ENCODE measurements at places on chromosomes 3 and 15.

DNA sequence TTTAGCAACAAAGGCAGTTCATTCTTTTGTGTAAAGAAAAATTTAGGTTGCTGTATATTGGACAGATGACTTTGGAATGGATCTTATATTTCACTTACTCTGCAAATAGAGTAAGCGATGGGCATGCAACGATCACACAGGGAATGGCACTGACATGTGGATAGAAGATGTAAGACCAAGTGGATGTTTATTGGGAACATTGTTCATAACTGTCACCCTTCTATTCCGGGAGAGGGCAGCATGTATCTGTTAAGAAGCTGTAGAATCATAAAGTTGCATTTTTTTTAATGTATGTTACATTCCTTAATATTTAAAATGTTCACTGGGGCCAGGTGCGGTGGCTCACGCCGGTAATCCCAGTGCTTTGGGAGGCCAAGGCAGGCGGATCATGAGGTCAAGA is 41.2 kb downstream of the HPS3 start:
- DNase-seq = no peak

GRCh38 chr3:78642226-78643035 is 1125.4 kb downstream of the ROBO1 start:
- no peak for DNase-seq

- DNase-seq = no peak
Measured at GRCh38 chr3:30513374-30514152, 92.8 kb upstream of the TGFBR2 start.

DNA sequence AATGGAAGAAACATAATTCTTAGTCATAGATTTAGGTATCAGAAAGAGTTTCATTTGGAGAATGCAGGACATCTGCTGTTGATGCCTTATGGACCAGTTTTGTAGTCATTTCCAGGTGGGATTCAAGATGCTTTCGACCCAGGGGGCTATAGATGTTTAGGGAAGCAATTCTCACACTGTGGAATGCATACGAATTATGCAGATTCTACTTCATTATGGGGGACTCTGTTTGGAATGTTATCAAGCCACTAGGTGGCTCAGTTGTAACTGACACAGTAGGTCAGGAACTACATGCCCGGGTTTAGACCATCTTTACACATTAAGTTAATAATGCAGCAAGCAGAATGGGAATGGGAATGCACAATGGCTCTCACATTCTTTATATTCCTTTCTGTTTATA is 1359.8 kb downstream of the ZPLD1 start:
- DNase-seq = no peak

DNA sequence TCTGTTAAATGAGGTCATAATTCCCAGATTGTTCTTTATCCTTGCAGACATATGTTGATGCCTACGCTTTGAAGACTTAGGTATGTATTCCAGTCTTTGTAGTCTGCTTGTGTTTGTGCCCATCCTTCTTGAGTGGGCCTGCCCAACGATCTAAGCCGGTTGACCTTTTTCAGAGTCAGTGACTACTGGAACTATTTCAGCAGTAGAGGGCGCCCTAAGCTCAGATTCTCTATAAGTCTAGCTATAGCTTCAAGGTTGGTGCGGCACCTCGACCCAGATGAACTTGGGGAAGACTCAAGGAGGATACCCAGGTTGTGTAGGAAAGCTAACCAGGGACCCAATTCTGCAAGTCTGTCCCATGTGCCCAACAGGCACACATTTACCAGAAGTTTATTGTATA is 228.8 kb upstream of the PPP2R3A start:
- no peak for DNase-seq

GRCh38 chr3:174720717-174721116 is 138.4 kb upstream of the NAALADL2 start:
- no peak for DNase-seq

DNA sequence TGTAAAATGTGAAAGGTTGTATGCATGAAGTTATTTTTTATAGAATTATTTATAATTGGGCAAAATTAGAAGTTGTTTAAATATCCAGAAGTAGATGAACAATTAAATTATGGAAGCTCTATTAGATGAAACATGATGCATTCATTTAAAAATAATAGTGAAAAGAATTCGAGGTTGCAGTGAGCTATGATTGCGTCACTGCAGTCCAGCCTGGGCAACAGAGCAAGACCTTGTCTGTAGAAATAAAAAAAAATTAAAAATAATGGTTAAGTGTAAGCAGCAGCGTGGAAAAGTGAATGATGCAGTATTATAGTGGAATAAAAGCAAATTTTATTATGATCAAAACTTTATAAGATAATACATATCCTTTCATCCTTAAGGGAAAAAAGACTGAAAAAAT is 14.3 kb downstream of the BUB1B start:
- no peak for DNase-seq

GRCh38 chr3:177201700-177202397 is 4.6 kb upstream of the TBL1XR1 start:
- DNase-seq = no peak

GRCh38 chr3:27720899-27721716 is 1.0 kb downstream of the EOMES start:
- no peak for DNase-seq

DNA sequence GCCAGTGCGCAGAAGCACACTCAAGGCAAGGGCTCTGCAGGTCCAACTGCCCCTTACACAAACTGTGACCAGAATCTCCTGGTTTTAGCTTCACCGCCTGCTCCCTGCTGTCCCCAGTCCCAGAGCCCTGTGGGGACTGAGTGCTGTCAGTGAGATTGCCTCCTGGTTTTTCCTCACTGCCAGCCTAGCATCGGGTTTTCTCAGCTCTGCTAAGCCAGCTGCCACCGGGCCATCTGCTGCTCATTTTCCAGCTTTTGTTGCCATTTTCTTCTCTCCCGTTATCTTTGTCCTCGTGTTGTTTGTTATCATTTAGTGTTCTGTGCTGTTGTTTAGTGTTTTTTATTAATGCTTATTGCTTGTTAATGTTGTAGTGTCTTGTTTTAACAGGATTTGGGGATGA is 79.5 kb upstream of the BLM start:
- DNase-seq = no peak

DNA sequence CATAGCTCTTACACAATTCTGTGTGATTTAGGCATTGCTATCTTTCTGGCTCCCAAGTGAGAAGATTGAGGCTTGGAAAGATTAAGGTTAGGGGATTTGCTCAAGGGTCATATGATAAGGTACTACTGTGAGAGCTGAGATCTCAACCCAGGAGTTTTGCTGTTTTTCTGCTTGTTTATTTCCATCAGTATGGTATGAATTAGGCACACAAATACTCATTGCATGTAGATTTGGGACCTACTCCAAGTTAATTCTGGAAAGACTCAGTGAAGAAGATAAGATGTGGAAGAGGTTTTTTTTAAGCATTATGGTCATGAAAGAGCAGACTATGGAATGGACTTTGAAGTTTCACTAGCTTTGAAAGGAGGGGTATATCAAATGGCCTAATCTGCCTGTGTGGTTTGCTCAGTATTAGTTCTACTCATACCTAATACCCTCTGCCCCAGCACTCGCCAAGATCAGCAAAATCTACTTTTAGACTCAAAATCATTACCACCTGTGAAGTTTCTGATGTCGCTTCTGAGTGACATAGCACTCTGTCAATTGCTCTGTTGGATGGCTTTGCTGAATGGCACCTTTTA is 12.5 kb downstream of the MBNL1 start:
- DNase-seq = no peak

DNA sequence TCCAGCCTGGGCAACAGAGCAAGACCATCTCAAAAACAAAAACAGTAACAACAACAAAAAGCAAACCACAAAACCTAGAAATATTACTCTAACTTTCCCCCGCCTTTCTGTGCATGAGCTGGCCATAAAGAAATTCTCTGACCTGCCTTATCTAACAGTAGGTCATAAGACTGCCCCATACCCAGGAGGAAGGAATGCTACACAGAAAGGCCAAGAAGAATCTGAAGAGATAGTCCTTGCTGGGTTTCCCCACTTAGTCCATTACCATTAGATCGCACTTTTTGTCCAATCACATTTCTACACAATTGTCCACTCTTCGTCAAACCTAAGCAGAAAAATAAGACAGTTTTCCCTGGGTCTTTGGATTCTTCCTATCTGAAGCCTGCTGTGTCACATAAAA is 23.5 kb downstream of the CIAO2A start:
- no peak for DNase-seq

- peak; percentile 81 for DNase-seq
Measured at GRCh38 chr15:76905013-76905839, at the start of gene SCAPER. TSS of gene SCAPER (minus strand) at chr15:76905340. CDS start at chr15:76883817, 21,523 bp downstream.

Data from stimulated activated CD4-positive, alpha-beta T cell treated with anti-CD3 and anti-CD28 coated beads, TNF-alpha, amount 100 ng/mL, for 48 hours (primary cell).